H7 (cell line): ENCODE measurements at places on chromosomes 4 and X. TPM values are rescaled to one million over a fixed set of nuclear protein-coding genes. Genes with fewer than 3 reads are reported as not detected.
A peak's percentile ranks its signal among the peaks of the same experiment; 100 is the strongest.

Gene GAB3
- 0.22 and 0.45 TPM in 2 replicates for total RNA-seq

Gene MID1IP1
- 212 and 232 TPM in 2 replicates for total RNA-seq

Gene TEX11
- 0.03 and 0.37 TPM in 2 replicates for total RNA-seq

Gene TLR10
- not detected in 2 replicates for total RNA-seq

Gene ATP8A1
- total RNA-seq = 3.9 and 7.0 TPM in 2 replicates

Gene CLDN22
- not detected in 2 replicates for total RNA-seq

DNA sequence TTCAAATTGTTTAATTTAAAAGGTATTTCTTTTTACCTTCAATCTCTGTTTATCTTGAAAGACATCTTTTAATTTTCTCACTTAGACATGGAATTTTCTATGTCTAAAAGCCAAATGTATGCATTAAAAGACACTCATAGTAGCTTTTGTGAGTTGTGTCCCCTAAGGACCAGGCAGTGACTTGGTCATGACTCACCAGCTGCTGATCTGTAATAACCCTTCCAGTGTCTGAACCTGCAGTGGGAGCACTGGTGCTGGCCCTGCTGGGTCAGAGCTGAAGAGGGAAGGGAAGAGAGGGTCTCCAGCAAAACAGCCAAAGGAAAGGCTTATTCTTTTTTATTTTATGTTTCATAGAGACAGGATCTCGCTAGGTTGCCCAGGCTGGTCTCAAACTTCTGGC, 31.1 kb upstream of the SH3D19 start:
- DNase-seq = no peak

- DNase-seq = no peak
Observed at GRCh38 chr4:138871555-138871875, 144.1 kb upstream of the NOCT start.

- DNase-seq = no peak
Observed at GRCh38 chr4:53371049-53371448, 5.2 kb upstream of the SCFD2 start.

DNA sequence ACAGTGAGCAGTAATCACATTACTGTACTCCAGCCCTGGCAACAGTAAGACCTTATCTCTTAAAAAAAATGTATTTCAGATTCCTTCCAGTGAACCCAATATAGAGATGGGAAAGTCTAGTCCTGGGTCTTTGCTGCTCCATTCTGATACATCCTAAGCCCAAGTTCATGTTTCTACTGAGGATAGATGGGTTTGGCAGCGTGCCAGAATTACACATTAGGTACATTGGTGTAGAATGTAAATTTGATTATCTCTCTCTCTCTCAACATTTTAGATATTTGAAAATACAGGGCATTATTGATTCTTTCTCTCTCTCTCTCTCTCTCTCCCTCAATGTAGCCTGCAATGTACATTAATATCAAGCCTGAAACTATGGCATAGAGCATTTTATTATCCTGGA, 43.5 kb upstream of the ZNF330 start:
- DNase-seq = no peak

DNA sequence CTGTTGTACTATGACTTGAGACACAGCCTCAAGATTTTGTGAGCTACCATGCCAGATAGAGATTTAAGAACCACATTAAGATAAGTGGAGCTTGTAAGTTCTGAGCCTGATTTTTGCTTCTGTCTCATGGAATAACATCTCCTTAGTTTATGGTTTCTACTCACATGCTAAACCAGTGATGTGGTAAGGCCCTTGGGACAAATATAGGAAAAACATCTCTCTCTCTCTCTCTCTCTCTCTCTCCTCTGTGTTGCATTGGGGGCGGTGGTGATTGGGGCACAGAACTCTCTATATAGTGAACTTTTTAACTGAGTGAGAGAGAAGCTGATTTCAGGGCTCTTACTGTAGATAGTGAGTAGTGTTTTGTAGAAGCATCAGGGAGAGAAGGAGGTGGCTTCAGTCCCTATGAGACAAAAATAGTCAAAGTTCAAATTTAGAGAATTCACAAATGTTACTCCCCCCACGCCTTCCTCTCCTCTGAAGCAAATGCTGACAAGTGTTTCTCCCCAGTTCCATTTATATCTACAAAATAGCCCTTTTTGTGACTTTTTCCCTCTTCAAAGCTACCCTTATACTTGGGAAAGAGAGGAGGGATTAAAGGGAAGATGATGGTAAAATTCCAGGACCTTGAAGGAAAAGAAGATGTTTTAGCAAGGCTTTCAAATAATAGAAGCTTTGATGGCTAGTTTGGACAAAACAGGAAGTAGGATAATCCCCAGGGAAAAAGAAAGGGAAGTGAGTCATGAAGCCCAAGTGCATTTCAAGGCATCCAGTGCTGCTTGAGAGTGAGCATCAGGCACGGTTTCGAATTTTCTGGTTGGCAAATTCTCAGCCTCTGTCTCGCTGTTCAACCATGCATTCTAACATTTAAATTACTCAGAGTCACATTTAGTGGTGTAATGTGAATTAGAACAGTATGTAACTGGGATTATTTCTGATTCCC, 134.3 kb upstream of the AP1S2 start:
- DNase-seq = no peak

DNA sequence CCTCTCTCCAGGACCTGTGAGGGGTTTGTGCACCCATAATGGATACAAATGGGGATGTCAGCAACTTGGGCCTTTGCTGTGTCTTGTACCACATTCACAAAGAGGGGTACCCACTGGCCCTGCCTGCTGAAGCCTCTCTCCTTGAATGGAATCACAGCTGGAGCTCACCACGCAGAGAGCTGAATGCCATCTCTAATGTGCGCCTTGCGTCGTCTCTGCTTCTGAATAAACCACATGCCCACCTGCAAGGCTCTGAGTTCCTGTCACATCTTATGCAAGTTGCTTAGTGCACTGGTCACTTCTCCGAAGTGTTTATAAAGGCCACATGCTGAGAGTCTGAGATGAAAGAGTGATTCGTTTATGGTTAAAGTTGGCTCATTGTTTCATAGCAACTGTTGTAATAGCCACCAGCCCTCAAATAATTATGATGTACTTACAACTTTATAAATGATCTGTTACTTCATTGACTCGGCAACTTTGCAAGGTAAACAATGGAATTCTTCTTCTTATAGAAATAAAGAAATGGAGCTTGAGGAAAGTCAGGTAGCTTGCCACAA, 6.2 kb upstream of the PUDP start:
- DNase-seq = peak; percentile 21

- DNase-seq = no peak
Observed at GRCh38 chr4:87851953-87852352, 19.2 kb downstream of the MEPE start.

DNA sequence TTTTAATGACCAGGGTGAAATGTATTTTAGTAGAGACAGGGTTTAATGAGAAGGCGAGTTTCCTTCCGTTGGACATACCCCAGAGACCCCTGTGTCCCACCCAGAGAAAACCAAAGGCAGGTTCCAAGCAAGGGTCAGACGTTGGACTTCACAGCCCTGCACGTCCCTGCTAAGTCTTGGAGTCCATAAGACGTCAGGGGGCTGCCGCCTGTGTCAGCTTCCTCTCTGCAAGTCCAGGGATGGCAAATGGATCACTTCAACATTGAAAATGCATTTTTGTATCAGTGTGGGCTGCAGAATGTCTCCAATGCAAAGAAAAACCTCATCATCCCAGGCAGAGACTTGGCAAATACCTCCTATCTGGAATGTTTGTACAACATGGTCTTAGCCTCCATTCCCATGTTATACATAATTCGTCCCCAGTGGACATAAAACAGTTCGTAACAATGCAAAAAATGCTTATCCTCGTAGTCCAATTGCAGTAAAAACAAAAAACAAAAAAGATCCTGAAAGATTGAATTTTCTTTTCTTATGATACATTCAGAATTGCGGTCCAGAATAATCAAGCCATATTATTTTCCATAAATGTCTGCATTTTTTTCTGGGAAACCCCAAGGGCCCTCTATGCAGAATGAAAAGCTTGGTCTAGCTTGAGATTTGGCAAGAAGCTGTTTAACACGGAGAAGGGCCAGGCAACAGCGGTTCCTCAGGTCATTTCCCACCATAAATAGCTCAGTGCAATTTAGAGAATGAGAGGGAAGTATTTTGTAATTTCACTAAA, 190.9 kb downstream of the SHOX start:
- DNase-seq = no peak

DNA sequence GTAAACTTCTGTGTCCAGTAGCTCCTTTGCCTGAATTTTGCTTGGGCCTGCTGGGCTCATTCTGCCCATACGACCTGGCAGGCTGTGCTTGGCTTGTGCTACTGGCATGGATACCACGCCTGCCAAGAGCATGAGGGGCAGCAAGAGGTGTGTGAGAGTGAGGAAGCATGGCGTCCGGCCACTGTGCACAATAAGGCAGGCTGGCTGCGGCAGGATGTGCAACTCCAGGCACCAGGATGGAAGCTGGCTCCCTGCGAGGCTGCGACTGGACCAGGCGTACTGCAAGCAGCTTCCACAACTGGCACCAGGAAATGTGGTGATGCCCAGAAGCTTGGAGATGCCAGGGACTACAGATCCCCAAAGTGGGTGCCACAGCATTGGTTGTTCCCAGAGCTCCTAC, 709.3 kb downstream of the PCDH18 start:
- DNase-seq = no peak

DNA sequence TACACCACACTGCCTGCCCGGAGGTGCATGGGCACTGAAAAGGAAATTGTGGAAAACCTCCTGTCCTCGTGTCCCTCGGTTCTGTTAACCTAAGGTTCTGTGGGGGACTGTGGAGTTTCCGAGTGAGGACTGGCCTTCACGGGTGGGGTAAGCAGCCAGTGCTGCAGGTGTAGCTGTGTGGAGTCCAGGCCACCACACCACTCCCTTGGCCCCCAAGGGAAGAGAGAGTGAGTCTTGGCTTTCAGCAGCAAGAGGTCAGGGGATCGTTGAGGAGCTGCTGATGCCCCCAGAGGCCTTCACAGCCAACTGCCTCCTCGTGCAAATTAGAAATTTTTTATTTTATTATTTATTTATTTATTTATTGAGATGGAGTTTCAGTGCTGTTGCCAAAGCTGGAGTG, 20.4 kb downstream of the BEND4 start:
- DNase-seq = no peak

GRCh38 chr4:2671267-2671895, 84.8 kb downstream of the TNIP2 start:
- no peak for DNase-seq

- no peak for DNase-seq
Observed at GRCh38 chrX:13261348-13261747, 58.5 kb downstream of the ATXN3L start.
